Stimulated activated CD8-positive, alpha-beta memory T cell treated with anti-CD3 and anti-CD28 coated beads, Interleukin-4, amount 100 ng/mL, for 24 hours (primary cell): ENCODE measurements at places on chromosomes 4 and X.

DNA sequence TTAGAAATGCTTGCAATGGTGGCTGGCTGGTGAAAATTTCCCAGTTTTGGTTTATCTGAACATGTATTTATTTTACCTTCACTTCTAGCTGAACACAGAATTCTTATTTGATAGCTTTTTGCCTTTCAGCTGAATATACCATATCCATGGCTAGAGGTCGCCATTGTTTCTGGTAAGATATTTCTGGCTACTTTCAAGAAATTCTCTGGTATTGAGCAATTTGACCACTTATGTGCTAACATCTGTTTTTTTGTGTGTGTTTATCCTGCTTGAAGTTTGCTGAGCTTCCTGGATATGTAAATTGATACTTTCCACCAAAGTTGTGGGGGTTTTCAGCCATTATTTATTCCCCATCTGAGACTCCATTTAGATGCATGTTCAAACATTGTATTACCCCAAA lies 75.4 kb downstream of the FBXW7 start:
- DNase-seq, result no peak

- no peak for DNase-seq
Measured at GRCh38 chrX:45801554-45801953, 600.9 kb upstream of the DIPK2B start.

GRCh38 chr4:12846368-12846767 lies 637.8 kb downstream of the RAB28 start:
- no peak for DNase-seq

DNA sequence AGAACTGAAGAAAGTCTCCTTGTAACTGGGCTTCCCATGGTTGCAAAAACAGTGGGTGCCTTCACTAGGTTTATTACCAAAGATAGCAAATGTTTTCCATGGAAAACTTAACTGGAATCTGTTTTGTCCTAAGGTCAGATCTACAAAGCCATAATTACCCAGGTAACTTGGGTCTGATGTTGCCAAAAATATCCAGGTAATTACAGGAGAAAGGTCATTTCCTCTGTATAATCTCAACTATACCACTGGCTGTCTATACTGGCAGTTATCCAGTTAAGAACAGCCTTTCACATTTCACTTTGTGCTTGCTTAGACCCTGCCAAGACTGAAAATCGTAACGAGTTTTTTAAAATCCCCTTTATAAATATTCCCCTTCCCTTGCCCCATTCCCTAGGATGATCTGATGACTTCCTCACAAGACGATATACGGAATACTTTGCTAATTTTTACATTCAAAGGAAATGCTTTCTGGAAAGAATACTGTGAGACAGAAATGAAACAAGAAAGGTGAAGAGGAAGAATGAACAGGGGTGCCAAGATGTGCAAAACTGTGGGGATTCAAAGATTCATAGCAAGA lies 105.5 kb downstream of the MAML3 start:
- DNase-seq, result no peak

DNA sequence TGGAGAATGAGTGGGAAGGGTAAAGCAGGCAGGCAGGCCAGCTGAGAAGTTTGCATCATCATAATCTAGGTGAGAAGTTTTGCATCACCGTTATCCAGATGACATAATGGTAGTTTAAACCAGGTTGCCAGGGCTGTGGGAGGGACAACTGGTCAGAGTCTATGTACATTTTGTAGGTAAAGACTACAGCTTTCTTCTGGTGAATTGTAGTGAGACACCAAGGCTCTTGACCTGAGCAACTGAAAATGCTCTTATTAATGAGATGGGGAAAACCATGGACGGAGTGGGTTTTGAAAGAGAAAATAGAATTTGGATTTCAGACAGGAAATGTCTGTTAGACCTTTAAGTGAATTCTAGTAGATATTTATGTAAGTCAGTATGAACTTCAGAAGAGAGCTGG lies 76.0 kb upstream of the VEGFC start:
- no peak for DNase-seq

DNA sequence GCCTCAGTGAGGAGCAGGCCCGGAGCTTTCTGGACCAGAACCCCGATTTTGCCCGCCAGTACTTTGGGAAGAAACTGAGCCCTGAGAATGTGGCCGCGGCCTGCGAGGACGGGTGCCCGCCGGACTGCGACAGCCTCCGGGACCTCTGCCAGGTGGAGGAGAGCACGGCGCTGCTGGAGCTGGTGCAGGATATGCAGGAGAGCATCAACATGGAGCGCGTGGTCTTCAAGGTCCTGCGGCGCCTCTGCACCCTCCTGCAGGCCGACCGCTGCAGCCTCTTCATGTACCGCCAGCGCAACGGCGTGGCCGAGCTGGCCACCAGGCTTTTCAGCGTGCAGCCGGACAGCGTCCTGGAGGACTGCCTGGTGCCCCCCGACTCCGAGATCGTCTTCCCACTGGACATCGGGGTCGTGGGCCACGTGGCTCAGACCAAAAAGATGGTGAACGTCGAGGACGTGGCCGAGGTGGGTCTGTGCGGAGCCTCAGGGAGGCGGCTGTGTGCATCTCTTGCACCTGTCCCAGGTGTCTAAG lies 323 bp downstream of the PDE6B start:
- DNase-seq, result no peak

- no peak for DNase-seq
Measured at GRCh38 chr4:15717086-15717485, 14.2 kb downstream of the BST1 start.

DNA sequence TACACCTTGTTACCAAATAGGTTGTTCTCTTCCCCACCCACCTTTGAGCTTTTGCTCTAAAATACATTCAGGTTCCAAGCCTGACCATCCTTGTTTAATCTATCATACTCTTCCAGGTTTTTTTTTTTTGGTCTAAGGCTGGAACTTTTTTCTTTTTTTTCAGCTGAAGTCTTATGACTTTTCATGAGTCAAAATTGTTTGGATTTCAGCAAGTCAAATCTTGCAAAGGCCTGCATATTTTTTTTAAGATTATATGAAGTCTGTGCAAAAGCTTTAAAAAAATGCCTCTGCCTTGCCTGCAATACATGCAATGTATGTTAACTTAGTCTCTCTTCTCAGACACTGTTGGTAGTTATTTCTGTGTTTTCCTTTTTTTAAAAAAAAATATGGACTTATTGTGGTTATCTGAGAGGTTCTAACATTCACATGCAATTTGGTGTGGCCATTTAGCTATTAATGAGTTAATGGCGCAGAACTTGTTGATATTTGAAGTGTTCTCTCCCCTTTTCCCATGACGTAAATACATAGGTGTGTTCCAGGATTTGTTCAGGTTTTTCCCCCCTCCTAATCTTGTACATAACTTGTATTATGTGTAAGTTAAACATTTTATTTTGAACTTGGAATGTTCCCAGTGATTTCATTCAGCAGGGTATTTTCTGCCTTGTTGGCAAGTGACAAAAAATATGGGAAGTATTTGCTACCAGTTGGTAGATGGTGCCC lies 58.7 kb downstream of the CCKAR start:
- DNase-seq, result no peak

DNA sequence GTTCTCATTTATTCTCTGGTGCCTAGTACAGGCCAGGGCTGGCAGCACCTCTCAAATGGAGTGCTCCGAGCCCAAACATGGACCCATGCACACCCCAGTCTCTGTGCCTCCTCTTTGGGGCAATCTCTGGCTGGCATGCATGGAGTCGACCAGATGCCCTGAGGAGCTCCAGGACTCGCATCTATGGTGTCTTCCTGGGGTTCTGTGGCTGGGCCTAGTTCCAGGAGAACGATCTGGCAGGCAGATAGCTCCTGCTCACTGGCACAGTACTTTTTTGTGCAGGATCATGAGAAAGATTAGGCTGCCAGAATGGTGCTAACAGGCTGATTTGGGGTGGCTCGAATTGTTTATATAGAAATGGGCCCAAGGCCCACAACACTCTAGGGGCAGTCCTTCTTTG lies 72.0 kb upstream of the PJA1 start:
- DNase-seq, result no peak

GRCh38 chr4:165502916-165503907 lies 124.4 kb downstream of the CPE start:
- no peak for DNase-seq

- no peak for DNase-seq
Measured at GRCh38 chrX:31036895-31037294, 34.9 kb downstream of the FTHL17 start.

DNA sequence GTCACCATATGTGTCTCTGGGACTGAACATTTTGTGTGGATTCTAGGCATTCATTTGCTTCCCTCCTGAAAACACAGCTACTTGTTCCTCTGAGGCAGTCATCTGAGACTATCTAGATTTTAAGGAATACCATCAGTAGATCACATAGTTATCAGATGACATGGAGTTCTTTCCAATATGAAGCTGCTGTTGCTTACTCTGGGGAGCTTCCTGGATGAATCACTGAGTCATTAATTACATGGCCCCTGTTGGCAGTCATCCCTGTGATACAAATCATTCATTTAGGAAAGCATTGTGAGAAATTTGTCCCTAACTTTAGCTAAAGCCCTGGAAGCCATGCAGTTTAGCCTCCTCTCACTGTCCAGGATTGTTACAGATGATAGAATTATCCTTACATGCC lies 98.2 kb upstream of the ARSJ start:
- no peak for DNase-seq
